Jurkat, Clone E6-1 (cell line): ENCODE measurements at places on chromosomes 2 and 18.

- no peak for DNase-seq
Observed at GRCh38 chr2:129802290-129802689, 177.2 kb upstream of the RAB6C start.

GRCh38 chr2:157312866-157313486 is 12.6 kb downstream of the ERMN start:
- no peak for DNase-seq

DNA sequence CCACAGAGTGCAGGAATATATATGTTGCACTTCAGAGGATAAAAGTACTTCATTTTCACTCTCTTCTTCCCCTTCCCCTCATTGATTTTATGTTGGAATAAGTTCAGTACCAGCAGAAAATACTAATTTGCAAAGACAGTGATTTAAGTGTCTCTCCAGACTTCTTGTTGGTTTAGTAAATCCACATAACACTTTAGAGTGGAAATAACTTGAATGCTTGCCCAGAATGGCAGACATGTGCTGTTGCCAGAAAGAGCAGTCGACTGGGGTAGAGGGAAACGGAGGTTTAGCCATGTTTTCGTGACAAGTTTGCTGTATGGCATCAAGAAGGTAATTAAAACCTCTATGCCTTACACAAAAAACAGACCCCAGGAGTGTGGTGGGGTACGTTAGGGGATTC is 246.0 kb upstream of the CXCR4 start:
- no peak for DNase-seq

- DNase-seq = no peak
Observed at GRCh38 chr18:21743166-21743832, 2.7 kb downstream of the MIB1 start.

DNA sequence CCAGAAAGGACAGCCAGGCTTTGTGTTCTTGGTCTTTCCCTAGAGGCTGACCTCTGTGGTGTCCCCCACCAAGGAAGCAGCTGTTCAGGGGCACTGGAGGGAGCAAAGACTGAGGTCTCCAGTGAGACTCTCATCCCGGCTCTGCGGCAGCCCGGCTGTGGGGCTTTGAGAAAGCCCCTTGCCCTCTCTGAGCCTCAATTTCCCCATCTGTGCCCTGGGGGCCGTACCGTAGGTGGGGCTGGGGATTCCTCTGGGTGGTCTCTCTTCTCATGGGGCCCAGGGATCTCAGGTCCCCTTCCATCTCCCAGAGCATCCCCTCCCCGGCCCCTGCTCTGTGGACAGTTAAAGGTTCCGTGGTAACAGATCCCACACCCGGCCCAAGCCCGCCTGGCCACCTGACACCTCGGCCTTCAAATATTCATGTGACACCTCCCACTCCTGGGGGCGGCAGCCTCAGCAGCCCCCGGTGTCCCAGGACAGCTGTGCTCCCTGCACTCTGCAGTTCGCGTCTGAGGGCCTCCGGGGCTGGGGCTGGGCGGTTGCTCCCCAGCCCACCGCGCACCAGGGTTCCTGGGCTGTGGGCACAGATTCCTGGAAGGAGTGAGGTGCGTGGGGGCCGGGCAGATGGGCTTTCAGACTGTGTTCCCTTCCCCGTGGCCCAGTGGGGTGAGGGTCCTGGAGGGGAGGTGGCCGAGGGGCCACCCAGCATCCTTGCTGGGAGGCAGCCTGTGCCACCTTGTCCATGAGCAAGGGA is 15.1 kb upstream of the KLHL30 start:
- DNase-seq = no peak

DNA sequence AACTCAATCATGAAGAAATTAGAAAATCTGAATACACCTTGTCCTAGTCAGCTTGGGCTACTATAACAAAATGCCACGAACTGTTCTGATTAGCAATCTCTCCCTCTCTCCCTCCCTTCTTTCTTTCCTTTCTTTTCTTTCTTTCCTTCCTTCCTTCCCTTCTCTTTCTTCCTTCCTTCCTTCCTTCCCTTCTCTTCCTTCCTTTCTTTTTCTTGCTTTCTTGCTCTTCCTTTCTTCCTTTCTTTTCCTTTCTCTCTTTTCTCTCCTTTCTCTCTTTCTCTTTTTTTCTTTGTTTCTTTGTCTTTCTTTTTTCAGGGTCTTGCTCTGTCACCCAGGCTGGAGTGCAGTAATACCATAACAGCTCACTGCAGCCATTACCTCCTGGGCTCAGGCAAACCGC is 23.6 kb upstream of the EMILIN2 start:
- no peak for DNase-seq
